ENCODE measurements at places on chromosomes 1 and 21.

- DNase-seq: no peak
Measured at GRCh38 chr1:47676311-47677054, 238.6 kb downstream of the FOXD2 start.

GRCh38 chr1:177854951-177855350 is 114.9 kb downstream of the SEC16B start:
- DNase-seq: no peak

GRCh38 chr1:87327376-87328271 is 1.1 kb upstream of the LMO4 start:
- DNase-seq: no peak

GRCh38 chr1:147292012-147292411 is 49.5 kb downstream of the CHD1L start:
- no peak for DNase-seq

- DNase-seq: no peak
Measured at GRCh38 chr1:179036844-179037465, 11.3 kb downstream of the FAM20B start.

- no peak for DNase-seq
Measured at GRCh38 chr1:39204441-39205081, at the start of gene MACF1. Gene MACF1, plus strand, starts transcription at chr1:39204695. Its CDS starts 328 bp downstream, at chr1:39205023.

GRCh38 chr1:47216278-47217059 is 15.6 kb downstream of the TAL1 start:
- DNase-seq: no peak

- no peak for DNase-seq
Measured at GRCh38 chr1:113146242-113147072, 73.5 kb downstream of the LRIG2 start.

- peak; percentile 29 for DNase-seq
Measured at GRCh38 chr1:219837274-219837993, 90.9 kb downstream of the SLC30A10 start.

DNA sequence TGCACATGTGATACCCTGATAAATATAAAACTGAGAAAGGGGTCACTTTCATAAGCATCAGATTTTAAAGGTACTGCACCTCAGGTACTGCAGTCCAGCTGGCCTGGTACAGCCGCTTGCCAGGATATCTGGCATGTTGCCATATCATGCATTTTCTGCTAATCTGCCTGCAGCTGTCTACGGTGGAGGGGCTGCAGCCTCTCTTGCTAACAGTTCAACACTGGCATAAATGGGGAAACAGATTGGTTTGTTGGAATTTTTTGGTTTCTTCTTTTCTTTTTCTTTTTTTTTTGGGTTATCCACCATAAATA is 71.5 kb downstream of the MIS18A start:
- no peak for DNase-seq

DNA sequence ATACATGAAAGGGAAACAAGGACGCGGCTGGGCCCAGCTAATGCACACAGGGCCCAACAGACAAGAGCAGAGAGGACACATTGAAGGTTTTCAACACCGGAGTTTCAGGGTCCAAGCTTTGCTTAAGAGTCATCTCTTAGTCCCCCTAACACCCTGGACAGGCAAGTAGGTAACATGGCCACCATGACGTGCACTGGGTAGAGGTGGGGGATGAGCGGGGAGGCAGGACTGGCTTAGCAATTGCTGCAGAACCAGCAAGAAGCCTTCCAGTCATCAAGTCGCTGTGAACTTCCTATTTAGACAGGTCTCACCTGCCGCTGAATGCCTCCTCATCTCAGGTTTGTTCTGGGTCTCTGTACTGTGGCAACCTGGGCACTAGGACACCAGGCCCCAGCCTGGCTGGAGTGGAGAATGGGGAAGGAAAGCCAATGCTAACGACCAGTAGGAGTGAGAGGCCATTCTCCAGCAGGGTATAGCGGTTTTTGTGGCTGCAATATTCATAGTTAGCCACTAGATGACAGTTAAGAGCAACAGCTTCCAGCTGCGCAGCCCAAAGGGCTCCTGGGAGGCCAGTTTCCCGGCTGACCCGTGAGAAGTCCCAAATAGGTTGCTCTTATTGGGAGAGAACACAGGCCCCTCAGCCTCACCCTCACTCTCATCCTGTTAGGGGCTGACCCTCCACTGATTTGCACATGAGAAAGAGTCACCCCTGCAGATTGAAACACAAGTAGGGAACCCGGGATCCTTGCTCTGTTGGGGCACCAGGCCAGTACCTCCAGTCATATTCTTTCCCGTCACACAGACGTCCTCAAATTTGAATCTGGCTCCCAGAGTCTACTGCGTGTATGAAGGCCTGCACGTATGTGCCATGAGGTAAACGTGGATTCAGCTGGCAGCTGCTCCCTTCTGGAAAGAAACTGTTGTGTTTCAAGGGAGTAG is 6.0 kb upstream of the PIGC start:
- DNase-seq: no peak

DNA sequence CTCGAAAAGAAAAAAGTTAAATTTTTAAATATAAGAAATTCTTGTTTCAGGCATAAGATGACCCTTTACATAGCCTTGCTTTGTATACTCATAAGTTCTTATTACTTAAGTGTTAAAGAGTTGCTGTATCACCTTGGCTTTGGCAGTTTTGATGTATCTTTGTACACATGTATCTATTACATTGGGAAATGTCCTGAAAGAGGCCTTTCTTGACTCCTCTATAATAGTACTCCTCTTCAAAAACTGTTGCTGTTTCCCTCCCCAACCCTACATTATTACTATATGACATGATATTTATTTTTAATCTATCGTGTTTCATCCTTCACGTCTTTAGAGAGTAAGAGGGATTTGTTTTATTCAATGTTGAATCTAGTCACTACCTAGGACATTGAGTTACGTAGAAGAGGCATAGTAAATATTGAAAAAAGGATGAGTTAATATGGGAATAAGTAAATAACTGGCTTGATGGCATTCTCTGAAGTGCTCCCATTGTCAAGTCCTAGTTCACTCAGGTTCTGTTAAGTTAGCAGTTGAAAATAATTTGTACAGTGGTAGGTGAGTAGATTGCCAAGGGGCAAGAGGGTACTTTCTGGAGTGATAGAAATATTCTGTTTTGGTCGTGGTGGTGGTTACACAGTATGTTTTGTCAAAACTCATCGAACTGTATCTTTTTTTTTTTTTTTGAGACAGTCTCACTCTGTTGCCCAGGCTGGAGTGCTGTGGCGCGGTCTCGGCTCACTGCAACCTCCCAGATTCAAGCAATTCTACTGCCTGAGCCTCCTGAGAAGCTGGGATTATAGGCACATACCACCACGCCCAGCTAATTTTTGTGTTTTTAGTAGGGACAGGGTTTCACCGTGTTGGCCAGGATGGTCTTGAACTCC is 8.2 kb downstream of the THRAP3 start:
- DNase-seq: no peak

DNA sequence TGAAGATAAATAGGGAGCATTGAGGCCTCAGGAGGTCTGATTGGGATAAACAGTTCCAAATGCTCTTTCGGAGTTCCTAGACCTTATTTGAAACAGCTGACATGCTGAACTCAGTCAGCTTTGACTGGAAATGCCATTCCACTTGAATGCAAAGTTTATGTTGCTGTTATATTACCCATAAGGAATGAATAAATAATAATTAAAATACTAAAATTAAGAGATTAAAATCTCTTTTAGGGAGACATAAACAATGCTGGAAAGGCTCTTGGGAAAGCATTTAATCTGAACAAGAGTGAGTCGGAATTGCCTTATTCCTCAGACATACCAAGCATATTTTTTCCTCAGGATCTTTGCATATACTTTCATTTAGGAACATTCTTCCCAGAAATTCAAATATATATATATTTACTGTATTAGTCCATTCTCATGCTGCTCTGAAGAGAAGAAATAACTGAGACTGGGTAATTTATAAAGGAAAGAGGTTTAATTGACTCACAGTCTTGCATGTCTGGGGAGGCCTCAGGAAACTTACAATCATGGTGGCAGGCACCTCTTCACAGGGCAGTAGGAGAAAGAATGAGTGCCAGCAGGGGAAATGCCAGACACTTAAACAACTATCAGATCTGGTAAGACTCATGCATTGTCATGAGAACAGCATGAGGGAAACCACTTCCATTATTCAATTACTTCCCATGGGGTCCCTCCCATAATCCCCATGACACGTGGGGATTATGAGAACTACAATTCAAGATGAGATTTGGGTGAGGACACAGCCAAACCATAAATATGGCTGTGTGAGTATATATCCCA is 318.2 kb upstream of the PLXNA2 start:
- no peak for DNase-seq

- no peak for DNase-seq
Measured at GRCh38 chr1:36961062-36961615, 73.2 kb downstream of the GRIK3 start.

GRCh38 chr1:232033285-232033684 is 406.7 kb downstream of the DISC1 start:
- no peak for DNase-seq

- no peak for DNase-seq
Measured at GRCh38 chr1:20298626-20299025, 8.0 kb downstream of the VWA5B1 start.

- DNase-seq: no peak
Measured at GRCh38 chr1:233523047-233523446, 90.9 kb upstream of the KCNK1 start.

Measured in epithelial cell of proximal tubule (primary cell).